ENCODE measurements at places on chromosomes 4 and X. TPM values are rescaled to one million over a fixed set of nuclear protein-coding genes. Genes with fewer than 3 reads are reported as not detected.

The VCX gene
- not detected for total RNA-seq

- DNase-seq, result no peak
Measured at GRCh38 chr4:108849611-108850168, 86.8 kb upstream of the ETNPPL start.

DNA sequence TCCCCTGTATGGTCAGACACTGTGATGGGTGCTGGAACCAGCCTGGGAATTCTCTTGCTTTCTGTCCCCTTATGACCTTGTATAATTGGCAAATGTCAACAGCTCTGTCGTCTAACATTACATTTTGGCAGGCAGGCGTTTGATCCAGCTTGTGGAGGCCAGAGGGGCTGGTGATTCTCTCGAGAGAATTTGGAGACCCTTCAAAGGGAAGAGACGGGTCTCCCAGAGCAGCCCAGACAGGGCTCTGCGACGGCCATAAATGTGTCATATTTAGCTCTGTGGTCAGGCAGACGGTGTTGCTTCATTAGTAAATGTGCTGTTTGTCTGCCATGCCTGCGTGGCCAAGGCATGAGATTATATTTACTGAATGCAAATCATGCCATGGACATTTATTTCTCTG lies 68.7 kb downstream of the SORCS2 start:
- no peak for DNase-seq

- no peak for DNase-seq
Measured at GRCh38 chrX:21487832-21488231, 113.6 kb downstream of the CNKSR2 start.

DNA sequence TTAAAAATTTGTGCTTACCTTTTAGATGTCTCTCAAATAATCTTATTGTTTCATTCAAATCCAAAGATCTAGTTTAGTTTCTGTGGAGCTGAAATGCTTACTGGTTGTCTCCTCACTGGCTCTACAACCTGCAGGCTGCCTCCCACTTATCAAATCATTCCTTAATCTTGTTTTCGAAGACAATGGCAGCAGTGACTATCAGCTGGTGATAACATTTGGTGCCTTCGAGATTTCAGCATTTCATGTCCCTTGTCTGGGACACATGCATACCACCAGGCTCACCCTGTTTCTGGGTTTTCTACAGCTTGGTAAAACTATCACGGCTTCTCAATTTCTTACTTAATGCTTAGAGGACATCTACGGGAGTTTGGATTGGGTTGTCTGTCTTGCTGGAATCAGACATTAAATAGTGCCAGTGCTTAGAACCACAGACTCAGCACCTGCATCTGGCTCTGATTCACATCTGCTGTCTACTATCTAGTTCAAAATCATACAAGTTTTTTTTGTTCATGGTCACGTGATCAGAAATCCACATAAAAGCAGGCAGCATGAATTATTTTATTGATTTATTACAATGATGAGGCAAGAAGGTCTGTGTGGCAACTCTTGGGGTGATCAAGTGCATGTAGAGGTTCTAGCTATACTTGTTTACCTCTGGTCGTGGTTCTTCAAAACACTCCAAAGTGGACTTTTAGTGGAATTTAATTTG lies 32.0 kb upstream of the SMARCAD1 start:
- DNase-seq, result no peak

The ANOS1 gene
- 2.3 TPM for total RNA-seq

Data from mesenteric fat pad (tissue), 1 donor.